ENCODE measurements at places on chromosomes 1 and 21.

- no peak for DNase-seq
These were observed 282.2 kb downstream of the CACNA1E start for GRCh38 chr1:181765451-181766026.

DNA sequence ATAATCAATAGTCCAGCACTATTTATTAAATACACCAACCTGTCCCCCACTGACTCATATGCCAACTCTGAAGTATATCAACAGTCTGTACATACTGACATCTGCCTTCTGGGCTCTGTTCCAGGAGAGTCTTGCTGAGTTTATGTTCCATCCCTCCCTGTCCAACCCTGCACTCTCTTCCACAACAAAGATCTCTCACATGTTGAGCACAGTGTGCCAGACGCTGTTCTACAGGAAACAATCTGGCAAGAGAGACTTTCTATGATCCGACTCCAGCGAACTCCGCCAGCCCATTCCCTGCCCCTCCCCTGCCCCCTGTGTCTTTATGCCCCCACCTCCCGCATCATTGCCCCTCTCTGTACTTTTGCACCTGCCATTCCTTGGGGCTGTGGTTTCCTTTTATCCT lies 3.4 kb downstream of the LACTBL1 start:
- DNase-seq, result peak; percentile 68

DNA sequence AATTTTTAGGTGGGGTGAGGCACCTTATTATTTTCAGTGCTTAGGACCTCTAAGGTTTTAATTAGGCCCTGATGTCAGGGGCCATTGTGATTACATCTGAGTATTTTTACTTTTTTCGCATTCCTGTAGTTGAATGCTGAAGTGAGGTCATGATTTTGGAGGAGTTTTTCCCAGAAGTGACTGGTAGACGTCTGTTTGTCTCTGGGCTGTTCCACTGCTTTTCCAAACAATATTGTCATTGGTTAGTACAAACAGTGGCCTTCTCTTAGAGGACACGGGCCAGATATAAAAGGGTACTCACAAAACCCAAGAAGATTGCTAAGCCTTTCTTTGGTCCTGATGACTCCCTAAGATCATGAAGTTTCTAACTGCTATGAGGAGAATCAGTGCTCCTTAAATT lies 7.6 kb upstream of the RASAL2 start:
- DNase-seq, result no peak

DNA sequence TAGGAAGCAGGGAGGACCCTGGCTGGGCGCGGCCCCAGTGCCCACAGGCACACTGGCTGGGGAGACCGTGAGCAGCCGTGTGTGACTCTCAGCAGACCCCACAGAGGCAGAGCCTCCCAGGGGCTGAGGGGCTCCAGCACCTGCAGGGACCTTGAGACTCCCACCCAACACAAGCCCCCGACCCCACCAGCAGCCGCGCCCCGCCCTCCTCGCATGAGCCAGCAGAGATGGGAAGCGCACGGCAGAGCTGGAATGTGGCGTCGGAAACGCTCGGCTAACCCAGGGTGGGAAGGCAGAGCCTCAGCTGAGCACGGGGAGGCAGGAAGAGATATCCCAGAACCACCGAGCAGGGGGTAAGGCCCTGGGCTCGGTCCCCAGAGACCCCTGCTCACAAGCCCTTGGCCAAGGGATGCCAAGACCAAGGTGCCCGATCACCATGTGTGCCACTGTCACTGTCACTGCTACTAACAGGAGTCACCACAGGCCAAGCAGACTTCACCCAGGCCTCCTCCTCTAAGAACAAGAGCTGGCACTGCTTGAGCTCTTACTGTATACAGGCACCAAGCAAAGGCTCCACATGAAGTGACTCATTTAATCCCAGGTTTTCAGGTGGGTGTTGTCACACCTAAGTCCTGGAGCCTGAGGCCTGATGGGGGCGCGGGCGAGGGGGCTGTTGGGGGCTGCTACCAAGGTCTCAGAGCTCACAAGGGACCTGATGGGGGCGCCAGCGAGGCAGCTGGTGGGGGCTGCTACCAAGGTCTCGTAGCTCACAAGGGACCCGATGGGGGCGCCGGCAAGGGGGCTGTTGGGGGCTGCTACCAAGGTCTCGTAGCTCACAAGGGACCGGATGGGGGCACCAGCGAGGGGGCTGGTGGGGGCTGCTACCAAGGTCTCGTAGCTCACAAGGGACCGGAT lies 20.1 kb downstream of the MEGF6 start:
- DNase-seq, result no peak

- DNase-seq, result no peak
These were observed 30.9 kb downstream of the AGT start for GRCh38 chr1:230682882-230683610.

- no peak for DNase-seq
These were observed 56.3 kb downstream of the KIAA0040 start for GRCh38 chr1:175136246-175136645.

DNA sequence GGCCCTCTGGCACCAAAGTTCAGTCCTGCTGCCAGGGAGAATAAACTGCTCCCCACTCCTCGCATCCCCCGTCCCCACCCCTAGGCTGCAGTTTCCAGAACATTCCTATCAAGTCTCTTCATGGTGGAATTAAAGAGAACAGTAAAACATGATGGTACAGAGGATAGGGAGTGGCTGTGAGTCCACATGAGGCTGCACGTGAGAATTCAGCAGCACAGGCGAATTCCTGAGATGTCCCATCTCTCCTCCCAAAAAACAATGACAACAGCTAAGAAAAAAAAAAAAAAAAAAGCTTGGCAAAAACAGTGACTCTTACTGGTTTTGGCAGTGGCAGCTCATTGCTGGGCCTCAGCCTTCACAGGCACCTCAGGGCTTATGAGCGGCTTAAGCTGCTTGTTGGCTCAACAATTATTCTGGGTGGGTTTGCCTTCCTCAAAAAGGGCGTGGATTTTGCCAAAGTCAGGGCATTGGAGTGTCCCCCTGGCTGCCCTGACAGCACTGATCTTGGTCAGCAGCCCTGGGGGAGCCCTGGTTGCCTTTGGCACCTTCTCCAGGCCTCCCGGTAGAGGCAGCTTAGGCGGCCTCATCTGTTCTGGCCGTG lies 5.7 kb upstream of the IFFO2 start:
- DNase-seq, result no peak

DNA sequence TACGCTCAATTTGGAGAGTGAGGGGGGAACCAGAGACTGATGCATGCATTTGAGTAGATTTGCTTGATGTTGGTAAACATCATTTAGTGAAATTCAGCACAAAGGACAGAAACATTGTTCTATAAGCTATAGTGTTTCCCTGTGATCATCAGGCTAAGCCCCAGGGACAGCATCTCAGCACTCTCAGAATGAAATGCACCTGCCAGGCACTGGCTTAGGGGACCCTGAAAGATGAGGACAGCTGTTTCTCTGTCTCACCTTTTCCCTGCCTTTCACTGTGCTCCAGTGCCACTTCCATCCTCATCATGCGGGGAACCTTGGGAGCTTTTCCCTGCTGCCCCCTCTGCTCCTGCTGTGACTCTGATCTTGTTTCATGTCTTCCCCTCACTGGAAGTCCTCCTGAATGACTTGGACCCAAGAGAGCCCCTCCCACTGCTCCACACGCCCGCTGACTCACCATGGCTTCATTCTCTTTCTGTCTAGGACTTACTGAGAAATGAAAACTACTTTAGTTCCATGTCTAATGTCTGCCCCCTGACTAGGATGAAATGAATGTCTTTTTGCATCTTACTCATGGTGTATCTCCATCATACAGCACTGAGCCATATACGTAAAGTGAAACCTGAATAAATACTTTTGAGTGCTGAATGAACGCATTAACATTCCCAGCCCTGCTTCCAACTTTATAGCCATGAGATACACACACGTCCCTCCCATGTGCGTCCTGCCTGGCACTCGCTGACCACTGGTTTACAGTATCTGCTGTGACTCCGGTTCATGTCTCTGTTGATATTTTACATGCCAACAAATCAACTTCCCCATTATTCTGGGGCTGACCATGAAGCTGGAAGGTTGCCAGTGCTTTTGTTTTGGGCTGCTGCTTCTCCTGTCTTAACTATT lies 182.0 kb downstream of the PCP4 start:
- DNase-seq, result no peak
